Activated naive CD4-positive, alpha-beta T cell treated with anti-CD3 and anti-CD28 coated beads, Interleukin-2, amount 10 ng/mL, durations not matched to agents 5 hours and 36 hours (primary cell): ENCODE measurements at places on chromosomes 12 and 14. TPM values are rescaled to one million over a fixed set of nuclear protein-coding genes. Genes with fewer than 3 reads are reported as not detected.

Gene LRRC23
- 3.0 TPM for total RNA-seq

Gene TEAD4
- total RNA-seq: 1.2 TPM

Gene BBOF1
- total RNA-seq: 0.67 TPM

Gene COX8C
- total RNA-seq: not detected

Gene IAPP
- not detected for total RNA-seq

Gene LMBR1L
- 76.4 TPM for total RNA-seq

Gene PTPN21
- 0.22 TPM for total RNA-seq

Gene ASPG
- total RNA-seq: not detected

Gene PLCZ1
- total RNA-seq: not detected

Gene IQSEC3
- total RNA-seq: 1.3 TPM

Gene BCAT1
- total RNA-seq: 7.3 TPM

Gene KRT78
- total RNA-seq: not detected

Gene OS9
- 136 TPM for total RNA-seq

Gene MAP1LC3B2
- 2.1 TPM for total RNA-seq
